CD4-positive, CD25-positive, alpha-beta regulatory T cell (primary cell): ENCODE measurements at places on chromosomes 5 and 9. TPM values are rescaled to one million over a fixed set of nuclear protein-coding genes. Genes with fewer than 3 reads are reported as not detected.

ANKRD34B gene
- polyA plus RNA-seq: not detected

GRCh38 chr9:85024374-85024773 is 354.8 kb downstream of the NTRK2 start:
- no peak for DNase-seq

- DNase-seq: no peak
Observed at GRCh38 chr5:1016036-1016435, 7.4 kb downstream of the NKD2 start.

DNA sequence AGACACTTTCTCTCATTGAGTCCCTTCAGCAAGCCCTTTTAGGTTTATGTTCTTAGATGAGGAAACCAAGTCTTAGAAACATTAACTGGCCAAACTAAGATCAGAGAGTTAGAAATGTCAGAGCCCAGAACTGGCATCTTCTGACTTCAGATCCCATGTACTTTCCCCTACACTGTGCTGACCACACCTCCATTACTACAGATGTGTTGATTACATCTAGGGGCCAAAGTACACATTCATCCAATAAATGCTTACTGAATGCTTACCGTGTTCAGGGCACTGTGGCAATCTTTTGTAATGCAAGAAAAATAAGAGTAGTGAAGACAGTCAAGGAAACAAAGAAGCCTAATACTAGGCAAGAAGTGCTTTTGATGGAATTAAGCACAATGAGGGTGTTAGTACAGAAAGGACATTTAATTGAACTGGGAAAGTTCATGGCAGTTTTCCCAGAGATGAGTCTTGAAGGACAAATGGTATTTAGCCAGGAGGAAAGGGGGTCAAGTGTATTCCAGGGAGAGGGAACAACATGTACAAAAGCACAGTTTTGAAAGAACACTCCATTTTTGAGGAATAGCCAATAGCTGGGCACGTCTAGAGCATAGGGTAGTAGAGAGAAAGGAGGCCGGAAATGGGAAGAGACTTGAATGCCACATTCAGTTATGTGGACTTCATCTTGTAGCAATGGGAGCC is 89.7 kb upstream of the CDKN2B start:
- DNase-seq: no peak

- DNase-seq: no peak
Observed at GRCh38 chr9:117926031-117926658, 221.9 kb downstream of the TLR4 start.

TRPM3 gene
- polyA plus RNA-seq: not detected

DNA sequence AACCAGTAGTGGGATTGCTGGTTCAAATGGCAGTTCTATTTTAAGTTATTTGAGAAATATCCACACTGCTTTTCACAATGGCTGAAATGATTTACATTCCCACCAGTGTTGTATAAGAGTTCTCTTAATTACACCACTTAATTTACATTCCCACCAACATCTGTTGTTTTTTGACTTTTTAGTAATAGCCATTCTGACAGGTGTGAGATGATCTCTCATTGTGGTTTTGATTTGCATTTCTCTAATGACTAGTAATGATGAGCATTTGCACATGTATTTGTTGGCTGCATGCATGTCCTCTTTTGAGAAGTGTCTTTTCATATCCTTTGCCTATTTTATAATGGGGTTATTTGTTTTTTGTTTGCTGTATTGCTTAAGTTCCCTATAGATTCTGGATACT is 688.3 kb downstream of the PRR16 start:
- no peak for DNase-seq

GRCh38 chr9:91360551-91361290 is 997 bp downstream of the AUH start:
- no peak for DNase-seq

DNA sequence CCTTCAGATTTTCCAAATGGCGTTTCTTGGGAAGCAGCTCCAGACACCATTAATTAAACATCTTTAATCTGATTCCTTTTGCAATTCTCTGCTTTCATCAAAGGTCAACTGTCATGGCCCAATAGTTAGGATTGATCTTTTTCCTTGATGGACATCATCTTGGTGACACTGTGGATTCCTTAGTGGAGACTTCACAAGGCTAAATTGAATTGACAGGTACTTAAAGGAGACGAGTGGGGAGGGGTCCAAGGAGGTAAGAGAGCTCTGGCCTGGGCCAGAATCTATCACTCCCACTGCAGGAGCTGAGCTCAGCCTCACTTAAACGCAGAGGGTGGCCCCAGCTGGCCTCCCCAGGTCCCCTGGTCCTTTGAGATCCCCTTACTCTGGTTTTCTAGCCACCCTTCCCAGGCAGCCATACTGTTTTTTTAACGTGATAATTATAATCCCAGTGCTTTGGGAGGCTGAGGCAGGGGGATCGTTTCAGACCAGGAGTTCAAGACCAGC is 9.9 kb upstream of the HMCN2 start:
- DNase-seq: no peak

NEURL1B gene
- not detected for polyA plus RNA-seq

DNA sequence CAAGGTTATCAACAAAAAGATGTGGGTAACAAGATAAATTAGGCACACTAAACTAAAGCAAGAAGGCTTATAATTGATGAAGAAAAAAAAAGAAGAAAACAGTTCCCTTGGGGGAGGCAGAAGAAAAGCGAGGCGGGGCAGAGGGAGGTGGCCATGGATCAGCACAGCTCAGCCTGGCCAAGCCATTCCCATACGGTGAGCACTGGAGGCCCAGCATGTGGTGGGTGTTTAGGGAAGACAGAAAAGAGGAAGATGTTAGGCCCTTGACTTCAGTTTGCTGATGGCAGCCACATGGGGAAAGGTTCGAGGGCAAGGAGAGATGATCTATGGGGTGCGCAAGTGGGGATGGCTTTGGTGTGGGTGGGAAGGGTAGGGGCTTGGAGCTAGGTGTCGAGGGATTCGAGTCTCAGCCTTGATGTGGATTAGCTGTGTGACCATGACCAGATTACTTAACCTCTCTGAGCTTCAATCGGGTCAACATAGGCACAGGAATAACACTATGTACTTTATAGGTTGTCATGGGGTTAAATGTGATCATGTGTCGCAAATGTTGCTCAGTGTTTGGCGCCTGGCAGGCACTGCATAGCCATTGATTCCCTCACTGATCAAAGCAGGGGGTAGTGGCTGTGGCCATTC is 10.3 kb upstream of the STC2 start:
- no peak for DNase-seq

DENND4C gene
- polyA plus RNA-seq: 25.6 TPM

DNA sequence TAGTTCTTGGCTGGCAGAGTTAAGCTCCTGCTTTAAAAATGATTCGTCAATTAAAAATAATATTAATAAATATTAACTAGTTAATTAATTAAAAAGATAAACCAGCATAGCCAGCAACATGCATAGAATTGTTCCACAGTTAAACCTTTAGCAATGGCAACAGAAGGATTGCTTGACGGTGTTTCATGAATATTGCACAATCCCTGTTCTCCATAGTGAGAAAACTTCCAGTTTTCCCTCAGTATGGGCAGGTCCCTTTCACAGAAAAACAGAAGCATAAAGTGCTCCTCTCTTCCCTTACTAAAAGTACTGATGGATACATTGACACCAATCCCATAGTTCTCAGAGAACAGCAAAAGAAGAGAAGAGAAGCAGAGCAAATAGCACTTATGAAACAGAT is 71.4 kb upstream of the CAST start:
- DNase-seq: no peak

DNA sequence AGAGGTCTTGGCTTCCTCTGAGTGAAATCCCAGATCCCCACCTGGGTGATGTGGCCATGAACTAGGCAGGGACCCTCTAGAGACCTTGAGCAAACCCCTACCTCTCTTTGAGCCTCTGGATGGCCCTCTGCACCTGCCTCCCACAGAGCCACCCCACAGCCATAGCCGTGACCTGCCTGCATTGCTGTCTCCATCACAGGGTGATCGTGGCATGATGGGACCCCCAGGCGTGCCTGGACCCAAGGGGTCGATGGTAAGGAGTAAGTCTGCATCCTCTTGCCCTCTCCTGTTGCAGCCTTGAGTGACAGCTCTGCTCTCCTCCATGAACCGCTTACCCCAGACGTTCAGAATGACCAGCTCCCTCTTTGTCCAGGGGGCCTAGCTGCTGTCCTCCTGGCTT is 70.5 kb upstream of the ORM1 start:
- DNase-seq: no peak

DNA sequence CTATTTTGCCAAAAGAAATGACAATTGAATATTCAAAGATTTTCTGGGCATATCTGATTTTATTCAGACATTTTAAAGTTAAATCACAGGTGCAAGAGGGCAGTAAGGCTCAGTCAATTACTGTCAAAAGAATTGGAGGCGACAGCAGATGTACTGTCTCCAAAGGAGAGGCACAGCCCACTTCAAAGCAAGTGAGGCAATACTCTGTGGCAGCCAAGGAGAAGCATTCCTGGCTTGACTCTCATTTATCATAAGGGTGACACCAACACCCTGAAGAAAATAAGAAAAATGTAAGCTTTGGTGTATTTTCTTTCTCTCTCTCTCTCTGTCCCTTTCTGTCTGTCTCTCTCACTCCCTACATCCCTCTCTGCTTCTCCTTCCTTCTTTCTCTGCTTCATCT is 93.3 kb downstream of the SVEP1 start:
- no peak for DNase-seq

DNA sequence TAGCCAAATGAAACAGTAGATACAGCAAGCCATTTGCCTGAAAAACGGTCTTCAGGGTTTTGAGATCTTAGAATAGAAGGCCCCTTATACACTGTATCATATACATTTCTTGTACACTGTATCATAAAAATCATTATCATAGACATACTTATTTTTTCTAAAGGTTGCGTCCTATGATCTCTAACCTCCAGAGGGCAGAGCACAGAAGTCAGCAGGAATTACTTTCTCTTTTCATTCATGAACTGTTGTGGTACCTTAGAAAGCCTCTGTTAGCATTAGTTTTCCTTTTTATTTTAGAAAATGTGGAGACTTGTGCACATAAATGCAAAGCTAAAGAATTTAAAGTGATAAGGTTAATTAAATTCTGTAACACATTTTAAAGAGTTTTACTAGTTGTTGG is 115.4 kb downstream of the OXCT1 start:
- DNase-seq: no peak

PKN3 gene
- not detected for polyA plus RNA-seq

GRCh38 chr5:14767053-14767452 is 102.5 kb downstream of the OTULIN start:
- DNase-seq: no peak

SLC9A3 gene
- polyA plus RNA-seq: 2.9 TPM
